HFF-Myc (cell line): ENCODE measurements at places on chromosomes 3 and 15.

DNA sequence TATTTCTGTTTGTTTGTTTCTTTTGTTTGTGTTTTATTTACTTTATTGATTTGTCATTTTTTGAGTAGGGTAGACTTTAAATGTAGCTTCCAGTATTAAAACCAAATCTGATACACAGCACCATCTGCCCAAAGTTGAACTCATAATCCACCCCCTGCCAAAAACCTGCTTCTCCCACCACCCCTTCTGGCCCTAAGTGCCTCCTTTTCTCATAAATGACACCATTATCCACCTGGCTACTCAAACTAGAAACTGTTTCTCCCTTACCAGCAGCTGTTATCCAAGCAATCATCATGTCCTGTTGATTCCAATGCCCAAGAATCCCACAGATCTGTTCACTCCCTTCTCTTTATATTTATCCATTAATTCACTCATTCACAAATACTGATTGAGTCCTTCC, 21.8 kb upstream of the PTX3 start:
- no peak for DNase-seq

- DNase-seq = no peak
Measured at GRCh38 chr3:39133093-39133490, 20.3 kb downstream of the CSRNP1 start.

- no peak for DNase-seq
Measured at GRCh38 chr3:103786296-103786695, 1351.5 kb downstream of the ZPLD1 start.

DNA sequence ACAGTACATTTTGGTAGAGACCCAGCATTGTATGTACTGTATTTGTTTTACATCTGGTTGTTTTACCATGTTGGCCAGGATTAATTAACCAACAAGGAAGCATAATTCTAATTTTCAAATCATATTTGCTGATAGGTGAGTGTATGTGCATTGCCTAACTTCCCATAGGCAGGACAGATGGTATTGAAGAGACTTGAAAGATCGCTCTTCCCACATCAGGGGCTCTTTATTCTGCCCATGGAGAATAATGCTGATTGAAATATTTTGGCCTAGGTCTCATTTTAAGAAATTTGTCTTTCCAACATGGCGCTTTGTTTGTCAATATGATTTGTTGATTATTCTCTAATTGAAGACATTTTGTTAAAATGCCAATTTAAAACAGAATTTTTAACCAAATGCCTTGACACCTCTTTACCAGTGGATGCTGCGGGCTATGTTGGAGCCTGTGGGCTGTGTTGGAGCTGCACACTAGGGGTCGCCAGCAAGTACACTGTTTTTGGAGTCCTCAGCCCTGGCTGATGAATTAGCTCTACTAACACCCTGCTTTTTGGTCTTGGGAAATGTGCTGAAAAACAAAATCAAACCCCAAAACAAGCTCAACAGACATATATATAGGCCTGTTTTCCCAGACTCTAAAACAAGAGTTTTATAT, 5.3 kb downstream of the P2RY12 start:
- no peak for DNase-seq

- DNase-seq = peak; percentile 61
Measured at GRCh38 chr3:15794303-15794771, 3.4 kb downstream of the ANKRD28 start.

GRCh38 chr15:33693166-33693800, 275.0 kb upstream of the CHRM5 start:
- no peak for DNase-seq

- DNase-seq = no peak
Measured at GRCh38 chr15:25737218-25737643, 125.9 kb downstream of the ATP10A start.
